Neural progenitor cell (in vitro differentiated cells): ENCODE measurements at places on chromosomes 7 and 10.

- no peak for DNase-seq
Observed at GRCh38 chr10:86642021-86642420, 12.3 kb upstream of the OPN4 start.

- DNase-seq, result no peak
Observed at GRCh38 chr7:40922316-40922670, 780.6 kb downstream of the INHBA start.

DNA sequence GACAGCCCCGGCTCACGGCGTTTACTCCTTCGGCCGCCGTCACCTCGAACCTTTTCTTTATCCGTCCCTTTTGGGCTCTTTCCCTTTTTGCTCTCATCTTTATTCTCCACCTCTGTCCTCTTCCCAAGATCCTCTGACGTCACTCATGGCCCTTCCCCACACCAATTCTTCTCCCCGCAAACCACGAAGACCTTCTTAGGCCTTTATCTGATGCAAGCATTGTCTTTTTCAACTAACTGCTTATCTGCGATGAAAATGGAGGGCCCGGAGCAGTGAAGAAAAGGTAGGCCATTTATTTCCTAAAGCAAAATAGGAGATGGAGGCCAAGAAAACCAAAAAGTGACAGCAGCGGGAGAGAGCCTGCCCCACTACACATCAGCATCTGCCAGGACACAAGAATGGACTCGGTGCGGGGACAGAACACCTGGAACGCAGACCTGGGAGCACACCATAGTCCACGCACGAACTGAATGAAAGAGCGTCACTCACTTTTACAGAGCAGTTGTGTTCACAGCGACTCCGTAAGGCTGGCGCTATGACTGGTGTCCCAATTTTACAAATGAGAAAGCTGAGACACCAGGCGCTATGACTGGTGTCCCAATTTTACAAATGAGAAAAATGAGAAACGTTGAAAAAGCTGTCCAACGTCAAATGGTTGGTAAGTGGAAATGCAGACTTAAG, 45.3 kb downstream of the ZNF777 start:
- DNase-seq, result peak; percentile 18

DNA sequence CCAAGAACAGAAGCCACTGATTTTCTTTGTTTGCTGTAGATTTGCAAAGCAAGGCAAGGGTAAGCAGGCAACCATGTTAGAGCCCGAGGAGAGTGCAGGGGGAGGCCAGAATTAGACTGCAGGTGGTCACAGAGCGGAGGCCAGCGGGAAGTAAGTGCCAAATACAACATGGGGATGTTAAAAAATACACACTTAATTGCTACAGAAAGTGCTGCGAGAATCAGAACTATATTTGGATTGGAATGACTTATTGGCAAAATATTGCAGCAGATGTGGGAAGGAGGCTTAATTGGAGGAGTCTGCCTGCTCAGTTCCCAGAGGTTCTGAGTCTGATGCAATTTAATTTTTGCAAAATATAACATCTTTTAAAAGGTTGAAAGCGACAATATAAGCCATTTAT, 49.7 kb upstream of the ADCY1 start:
- DNase-seq, result no peak

- no peak for DNase-seq
Observed at GRCh38 chr10:26810435-26811026, 50.2 kb downstream of the ABI1 start.

GRCh38 chr7:46450886-46451285, 529.8 kb upstream of the IGFBP3 start:
- DNase-seq, result no peak

GRCh38 chr7:81143856-81144255, 225.0 kb upstream of the SEMA3C start:
- DNase-seq, result no peak

GRCh38 chr7:77757589-77757988, 40.6 kb downstream of the TMEM60 start:
- DNase-seq, result no peak

DNA sequence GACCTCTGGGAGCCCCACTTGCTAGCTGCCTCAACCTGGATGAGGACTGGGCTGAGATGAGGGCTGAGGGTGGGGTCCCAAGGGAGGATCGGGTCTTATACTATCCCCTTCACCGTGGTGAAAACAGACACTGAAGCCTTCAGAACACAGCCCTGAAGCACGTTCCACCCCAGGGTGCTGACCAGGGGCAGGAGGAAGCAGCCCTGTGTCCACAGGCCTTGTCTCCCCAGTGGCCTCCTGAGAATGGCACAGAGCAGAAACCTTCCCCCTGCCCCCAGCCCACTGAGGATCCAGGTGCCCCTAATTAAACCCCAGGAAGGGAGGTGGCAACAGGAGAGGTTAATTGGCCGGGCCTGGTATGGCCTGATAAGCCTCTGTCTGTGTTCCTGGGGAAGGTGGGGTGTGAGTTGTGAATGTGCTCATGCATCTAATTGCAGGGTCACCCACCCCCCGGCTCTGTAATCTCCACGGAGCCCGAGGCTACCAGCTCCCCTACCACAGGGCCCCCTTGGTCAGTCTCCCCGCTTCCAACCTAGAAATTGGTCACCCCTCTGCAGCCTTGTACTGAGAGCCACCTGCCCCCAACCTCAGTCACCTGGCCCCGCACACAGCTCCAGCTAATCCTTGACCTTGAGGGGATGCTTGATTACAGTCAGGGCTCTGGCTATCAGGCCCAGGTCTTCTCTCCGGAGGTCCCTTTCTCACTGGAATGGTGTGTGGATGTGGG, 159.0 kb upstream of the UNC5B start:
- DNase-seq, result no peak

DNA sequence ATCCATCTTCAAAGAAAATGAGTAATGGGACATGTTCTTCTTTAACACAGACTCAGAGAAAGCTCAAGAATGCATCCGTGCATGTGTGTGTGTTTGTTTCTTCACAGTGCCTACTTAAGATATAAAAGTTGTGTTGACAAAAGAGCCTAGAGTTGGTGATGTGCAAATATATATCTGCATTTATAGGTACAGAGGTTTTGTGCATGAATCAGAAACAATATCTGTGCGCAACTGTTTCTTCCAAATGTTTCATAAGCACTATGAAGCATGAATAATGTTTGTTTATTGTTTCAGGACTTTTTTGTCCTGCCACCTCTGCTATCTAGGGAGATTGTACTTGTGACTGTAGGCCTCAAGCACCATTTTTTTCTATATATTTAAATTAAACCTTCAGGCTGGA, 229.7 kb downstream of the CSTF2T start:
- no peak for DNase-seq

- no peak for DNase-seq
Observed at GRCh38 chr10:84581976-84582375, 253.6 kb downstream of the CCSER2 start.

DNA sequence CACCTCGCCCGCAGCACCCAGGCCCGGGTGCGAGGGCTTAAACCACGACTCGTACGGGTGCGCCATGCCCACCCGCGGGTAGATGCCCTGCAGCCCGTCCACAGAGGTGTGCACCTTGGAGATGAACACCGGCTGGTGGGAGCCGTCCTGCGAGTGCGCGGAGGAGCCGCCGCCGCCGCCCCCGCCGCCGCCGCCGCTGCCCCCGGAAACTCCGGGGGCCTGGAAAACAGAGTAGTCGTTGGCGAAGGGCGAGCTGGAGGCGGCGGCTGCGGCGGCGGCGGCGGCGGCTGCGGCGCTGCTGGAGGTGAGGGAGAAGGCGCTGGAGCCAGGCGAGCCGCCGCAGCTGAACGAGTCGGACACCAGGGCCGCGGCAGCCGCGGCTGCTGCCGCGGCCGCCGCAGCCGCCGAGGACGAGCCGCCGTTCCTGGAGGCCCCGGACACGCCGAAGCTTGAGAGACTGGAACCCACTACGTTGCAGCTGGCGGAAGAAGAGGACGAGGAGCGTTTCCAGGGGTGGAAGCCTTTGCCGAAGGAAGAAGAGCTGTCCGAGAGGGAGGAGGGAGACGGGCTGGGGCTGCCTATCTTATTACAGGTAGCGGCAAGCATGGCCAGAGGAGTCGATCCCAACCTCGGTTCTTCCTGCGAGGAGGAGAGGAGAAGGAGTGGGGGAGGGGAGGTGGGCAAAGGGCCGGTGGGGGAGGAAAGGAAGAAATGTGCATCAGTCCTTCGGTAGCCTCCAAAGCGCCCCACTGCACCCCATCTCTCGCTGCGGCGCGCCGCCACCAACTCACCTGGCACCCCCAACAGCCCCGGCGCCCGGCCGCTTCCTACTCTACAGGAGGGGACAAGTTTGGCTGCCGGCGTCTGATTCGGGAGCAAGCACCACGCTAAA, 1.3 kb downstream of the SP8 start:
- DNase-seq, result peak; percentile 71

GRCh38 chr7:85815526-85815925, 628.7 kb upstream of the SEMA3D start:
- DNase-seq, result no peak

DNA sequence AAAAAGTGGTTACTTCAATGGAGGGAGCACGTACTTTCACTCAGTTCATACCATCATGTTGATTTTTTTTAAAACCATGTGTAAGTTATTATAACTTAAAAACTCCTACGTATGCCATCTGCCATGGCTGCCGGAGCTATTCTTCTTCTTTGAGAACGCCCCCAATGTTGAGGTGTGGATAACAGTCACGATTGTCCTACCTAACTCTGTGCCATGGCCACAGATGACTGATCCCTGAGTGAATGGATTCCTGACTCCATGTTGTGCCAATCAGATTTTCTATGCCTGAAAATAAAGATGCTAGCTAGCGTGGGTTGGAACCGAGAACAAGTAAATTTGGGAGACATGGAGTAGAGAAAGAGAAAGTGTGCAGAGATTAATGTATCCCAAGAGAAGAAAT, 5.3 kb downstream of the MCMBP start:
- no peak for DNase-seq

- DNase-seq, result no peak
Observed at GRCh38 chr10:4820804-4821401, 5.1 kb upstream of the AKR1E2 start.

- DNase-seq, result no peak
Observed at GRCh38 chr7:8387551-8388256, 45.7 kb upstream of the NXPH1 start.

- DNase-seq, result no peak
Observed at GRCh38 chr10:119341459-119342301, 134.3 kb downstream of the GRK5 start.

GRCh38 chr7:119392-120163, 72.8 kb upstream of the FAM20C start:
- peak; percentile 41 for DNase-seq

GRCh38 chr7:134355927-134356326, 39.2 kb upstream of the SLC35B4 start:
- no peak for DNase-seq

- DNase-seq, result no peak
Observed at GRCh38 chr7:137950263-137950621, 51.6 kb downstream of the CREB3L2 start.

DNA sequence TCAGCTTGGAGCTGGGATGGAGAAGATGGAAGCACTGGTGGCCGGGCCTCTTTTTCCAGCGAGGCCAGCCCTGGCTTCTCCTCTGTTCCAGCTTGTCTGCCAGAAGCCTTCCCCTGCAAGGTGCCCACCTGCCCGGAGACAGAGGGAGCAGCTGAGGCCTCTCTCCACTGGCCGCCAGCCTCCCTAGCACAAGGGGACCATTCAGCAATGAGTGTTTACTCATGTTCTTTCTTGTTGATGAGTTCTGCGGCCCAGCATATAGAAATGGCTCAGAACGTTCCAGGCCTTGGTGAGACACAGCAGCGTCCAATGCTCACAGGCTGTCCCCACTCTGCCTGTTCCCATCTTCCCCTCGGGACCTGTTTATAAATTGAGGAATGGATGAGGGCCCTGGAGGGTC, 47.3 kb downstream of the CHST3 start:
- DNase-seq, result no peak

DNA sequence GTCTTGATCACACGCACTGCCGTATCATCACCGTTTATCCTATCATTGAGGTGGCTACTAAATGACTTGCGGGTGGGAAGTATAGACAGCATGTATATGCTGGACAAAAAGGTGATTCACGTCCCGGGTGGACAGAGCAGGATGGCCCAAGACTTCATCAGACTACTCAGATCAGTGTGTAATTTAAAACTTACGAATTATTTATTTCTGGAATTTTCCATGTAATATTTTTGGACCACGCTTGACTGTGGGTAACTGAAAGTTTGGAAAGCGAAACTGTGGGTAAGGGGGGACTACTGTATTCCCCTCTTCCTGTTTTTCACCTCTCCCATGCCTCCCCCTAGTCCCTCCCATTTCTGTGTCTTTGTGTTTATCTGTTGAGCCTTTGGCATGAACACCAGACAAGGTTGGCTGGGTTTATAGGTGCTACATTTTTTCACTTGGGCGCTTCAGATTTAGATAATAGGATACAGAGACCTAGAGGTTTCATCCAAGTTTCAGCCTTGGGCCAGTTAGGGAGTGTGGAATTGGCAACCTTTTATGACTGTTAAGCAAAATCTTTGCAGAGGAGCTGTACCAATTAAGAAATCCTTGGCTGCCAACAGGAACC, 55.8 kb downstream of the RBM20 start:
- DNase-seq, result no peak

GRCh38 chr10:22997096-22997495, 69.2 kb downstream of the ARMC3 start:
- DNase-seq, result peak; percentile 16
